Nucleus accumbens (tissue), 56 donors: ENCODE measurements at places on chromosomes 11 and 22.

DNA sequence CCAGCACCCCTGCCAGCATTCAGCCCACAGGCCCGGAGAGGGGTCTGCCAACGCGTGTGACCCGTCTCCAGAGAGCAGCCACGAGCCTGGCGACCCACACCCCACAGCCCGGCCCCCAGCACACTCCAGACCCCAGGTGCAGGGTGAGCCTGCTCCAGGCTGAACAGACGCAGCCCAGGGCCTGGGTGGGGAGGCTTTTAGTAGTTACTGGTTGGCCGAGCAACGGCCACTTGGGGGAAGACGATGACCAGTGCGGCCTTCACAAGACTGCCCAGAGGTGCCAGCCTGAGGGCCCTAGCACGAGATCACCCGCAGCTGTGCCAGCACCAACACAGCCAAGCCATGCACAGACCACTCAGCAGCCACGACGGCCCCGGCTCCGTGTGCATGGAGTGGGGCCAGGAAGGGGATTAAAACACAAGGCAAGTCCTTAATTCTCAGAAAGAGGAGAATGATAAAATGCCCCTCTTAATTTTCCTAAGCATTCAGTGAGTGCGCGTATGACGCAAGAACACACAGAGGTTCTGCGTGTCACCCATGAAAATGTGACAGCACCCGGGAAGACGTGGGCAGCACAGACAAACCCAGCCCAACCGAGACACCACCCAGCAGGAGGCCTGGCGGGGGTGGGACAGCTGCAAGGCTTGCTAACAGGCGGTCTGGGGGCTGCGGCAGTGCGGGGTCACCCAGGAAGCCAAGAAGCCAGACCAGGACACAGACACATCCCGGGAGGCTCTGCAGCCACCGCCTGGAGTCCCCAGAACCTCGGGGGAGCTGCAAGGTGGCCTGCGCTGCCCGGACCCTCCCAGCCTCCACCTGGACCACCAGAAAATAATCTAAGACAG is 47.6 kb downstream of the BRD1 start:
- DNase-seq = peak; percentile 61

DNA sequence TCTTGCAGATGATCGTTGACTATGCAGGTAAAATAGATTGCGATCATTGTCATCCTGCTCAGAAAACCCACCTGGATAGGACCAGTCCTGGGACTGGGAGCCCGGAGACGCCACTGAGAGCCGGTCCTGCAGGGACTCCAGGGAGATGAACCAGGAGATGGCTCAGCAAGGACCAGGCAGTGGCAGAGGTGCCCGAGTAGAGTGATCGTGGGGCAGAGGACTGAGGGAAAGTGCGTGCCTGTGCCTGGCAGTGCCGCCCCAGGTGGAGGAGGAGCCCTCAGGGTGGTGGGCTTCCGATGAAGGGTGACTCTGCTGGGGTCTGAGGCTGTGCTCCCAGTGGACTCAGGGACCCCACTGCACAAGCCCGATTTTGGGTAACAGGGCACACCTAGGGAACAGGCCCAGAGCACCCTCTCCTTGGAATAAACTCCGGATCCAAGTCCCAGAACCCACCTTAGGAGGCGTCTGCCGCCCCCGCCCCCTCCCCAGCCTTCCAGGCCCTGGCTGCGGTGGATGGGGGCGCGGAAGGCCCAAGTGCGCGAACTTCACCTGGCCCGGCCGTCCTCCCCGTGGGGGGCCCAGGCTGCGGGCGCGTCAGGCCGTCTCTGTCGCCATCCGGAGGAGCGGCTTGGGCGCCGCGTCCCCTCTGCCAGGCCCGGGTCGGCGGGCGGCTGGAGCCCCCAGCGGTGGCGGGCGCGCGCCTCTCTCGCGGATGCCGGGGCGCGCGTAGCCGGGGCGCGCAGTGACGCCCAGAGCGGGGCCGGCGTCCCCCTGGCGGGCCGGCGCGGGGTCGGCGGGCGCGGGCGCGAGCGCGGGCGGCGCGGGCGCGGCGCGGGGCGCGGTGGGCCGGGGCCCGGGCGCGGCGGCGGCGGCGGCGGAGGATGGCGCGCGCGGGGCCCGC is 1338.8 kb downstream of the BRD1 start:
- no peak for DNase-seq

- DNase-seq = no peak
Measured at GRCh38 chr11:74276581-74276980, 34.9 kb downstream of the P4HA3 start.

DNA sequence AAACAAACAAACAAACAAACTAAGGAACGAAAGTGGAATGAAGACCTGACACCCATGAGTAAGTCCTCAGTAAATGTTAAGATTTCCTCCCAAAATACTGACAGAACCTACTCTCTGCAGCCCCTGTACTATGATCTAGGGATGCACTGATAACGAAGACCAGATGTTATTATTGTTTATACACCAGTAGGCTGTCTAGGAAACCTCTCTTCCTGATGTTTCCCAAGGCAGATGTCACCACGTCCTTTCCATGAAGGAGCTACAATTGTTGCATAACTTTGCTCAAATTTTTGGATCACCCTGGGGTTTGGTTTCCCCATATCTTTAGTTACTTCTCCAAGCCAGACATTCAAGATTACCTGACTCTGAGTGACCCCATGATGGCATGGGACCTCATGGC is 340.7 kb downstream of the MIAT start:
- DNase-seq = no peak

DNA sequence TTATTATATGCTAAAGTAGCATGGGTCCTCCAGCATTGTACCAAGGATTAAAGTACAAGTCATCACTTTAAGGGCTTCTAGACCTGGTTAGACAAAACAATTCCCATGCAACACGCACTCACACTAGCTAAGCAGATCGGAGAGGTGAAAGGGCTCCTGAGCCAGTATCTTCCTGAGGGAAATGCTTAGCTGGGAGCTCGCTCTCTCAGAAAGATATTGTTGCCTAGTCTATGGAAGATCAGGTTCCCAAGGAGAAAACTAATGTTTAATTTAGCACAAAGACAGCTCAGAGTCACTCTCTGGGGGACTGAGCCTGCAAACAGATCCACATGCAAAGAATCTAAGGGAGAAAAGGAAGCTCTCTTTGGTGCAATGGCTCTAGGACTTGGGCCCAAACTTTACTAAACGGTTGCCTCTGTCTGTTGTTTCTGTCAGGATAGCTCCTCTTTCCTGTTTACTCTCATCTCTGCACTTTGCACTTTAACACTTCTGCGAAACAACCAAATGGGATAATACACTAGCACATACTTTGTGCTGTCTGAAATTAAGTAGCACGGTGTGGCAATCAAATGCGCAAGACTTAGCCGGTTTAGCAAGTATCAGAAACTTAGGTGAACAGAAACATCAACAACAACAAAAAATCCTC is 10.7 kb downstream of the MAML2 start:
- no peak for DNase-seq

DNA sequence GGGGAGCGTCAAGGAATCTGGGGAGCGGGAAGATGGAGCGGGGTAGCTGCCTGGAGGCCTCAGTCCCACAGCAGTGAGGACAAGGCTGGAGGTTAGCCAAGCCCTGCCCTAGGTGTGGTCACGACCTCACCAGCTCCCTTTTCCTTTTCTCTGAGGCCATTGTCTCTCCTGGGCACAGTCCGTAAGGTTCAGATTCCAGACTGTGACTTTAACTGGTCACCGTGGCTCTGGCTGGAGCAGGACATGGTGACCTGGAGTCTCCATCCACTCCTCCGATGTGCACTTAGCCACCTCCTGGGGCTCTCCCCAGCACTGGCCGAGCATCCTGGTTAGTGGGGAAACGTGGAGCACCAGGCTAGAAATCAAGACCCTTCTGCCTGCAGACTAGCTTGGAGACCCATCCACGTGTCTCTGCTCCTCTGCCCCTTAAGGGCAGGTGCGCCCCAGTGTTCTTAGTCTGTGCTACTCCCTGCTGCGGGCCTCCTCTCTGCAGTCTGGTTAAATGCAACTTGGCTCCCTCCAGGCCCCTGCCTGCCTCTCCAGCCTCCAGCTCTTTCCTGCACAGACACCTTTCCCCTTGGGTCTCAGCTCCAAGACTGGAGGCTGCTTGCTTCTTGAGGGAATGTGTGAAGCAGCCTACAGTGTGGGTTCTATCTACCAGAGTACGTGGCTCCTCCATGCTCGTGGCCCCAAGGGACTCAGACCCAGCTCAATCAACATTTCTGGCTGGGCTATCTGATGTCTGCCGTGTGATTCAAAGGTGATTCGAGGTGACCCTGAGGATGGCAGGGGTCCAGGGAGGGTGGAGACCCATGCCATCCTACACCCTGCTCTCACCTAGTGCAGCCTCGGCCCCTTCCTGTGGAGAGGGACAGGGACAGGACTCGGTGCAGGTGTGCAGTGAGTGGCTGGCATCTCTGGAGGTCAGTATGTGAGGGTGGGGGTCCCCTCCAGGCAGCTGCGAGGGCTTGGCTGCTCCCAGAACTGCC is 5.2 kb downstream of the SLC25A1 start:
- no peak for DNase-seq

DNA sequence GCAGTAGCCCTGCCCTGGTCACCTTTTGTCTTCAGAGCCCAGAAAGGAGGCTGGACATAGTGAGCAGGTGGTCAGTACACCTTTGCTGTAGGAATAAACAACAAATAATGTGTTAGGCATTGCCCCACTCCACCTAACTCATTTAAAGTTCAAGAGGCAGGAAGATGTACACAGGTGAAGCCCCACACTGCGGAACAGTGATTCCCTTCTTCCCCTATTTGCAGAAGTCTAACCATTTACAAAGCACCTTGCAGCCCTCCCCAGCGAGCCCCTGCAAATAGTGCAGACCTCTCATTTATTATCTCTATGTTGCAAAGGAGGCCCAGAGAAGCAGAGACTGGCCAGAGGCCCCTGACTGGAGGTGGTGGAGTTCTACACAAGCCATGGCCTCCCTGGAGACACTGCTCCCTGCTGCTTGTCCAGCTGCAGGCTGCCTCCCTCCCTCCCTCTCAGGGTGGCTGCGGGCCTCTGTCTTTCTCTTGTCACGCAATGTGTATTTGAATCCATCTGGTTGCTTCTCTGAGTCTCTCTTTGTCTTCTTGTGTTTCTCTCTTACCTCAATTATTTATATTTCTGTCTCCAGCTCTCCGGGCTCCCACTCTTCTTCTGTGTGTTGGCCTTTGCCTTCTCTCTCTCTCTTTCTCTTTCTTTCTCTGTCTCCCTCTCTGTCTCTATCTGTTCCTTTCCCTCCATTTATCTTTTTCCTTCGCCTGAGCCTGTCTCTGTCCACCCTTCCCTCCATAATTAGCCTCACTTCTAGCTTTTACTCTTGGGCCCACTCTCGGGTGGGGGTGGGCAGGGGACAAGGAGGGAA is 59.1 kb upstream of the PRDM11 start:
- DNase-seq = no peak

GRCh38 chr11:69497221-69497787 is 15.8 kb downstream of the LINC01488 start:
- DNase-seq = peak; percentile 16

DNA sequence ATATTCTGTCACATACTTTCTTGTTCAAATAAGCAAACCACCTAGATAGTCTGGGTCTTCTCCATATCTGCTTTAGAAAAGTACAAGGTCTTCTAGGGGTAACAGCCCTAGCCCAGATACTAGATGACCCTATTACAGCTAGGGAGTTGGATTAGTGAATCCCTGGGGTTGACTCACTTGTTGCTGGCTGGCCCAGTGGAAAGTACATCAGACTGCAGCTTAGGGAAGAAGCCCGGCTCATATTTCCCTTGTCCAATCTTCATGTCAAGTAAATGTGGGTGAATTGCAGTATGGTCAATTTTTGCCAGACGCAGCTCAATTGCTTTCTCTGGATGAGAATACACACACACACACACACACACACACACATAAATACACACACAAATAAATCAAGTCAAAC is 79.1 kb upstream of the SCUBE2 start:
- DNase-seq = no peak

DNA sequence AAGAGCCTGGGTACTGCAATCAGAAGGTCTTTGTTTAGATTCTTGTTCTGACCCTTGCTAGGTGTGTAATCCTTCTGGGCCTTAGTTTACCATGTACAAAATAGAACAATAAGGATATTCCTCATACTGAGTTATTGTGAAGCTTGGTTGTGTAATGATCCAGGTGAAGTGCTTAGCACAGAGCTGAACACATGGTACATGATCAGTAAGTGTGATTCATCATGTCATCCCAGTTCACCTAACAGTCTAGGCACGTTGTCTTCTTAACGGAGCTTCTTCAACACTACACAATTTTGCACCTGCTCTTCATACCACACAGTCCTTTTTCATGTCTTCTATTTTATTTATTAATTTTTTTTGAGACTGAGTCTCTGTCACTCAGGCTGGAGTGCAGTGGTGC is 234.3 kb upstream of the TENM4 start:
- no peak for DNase-seq

GRCh38 chr22:48585916-48586798 is 1241.5 kb downstream of the BRD1 start:
- no peak for DNase-seq

DNA sequence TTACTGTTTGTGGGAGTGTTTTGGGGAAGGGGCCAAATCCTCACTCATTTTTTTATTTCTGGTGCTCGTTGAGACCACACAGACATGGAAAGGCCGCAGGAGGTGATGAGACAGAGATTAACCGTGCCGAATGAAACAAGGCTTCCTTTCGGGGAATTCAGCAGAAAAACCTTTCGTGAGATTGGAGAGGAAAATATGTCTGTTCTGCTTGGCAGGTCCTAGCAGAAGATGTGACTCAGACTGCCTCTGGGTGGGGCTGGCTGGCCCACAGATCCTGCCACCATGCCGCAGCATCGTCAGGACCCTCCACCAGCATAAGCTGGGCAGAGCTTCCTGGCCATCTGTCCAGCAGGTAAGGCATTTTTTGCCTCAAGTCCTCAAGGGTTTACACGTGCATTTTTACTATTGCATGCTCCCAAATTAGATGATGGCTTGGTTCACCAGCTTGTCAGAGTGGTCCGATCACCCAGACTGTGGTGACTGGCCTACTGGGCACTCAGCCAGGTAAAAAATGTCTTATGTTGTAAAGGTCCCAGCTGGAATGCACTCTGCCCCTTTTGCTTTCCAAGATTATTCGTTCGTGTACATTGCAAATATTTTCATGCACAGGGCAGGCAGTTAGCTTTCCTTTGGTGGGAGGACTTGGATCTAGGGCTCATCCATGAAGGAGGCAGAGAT is 1.5 kb downstream of the DDB2 start:
- no peak for DNase-seq

GRCh38 chr22:21694795-21695429 is 29.1 kb downstream of the PPIL2 start:
- DNase-seq = no peak

GRCh38 chr22:30926706-30927105 is 41.9 kb downstream of the MORC2 start:
- DNase-seq = no peak

DNA sequence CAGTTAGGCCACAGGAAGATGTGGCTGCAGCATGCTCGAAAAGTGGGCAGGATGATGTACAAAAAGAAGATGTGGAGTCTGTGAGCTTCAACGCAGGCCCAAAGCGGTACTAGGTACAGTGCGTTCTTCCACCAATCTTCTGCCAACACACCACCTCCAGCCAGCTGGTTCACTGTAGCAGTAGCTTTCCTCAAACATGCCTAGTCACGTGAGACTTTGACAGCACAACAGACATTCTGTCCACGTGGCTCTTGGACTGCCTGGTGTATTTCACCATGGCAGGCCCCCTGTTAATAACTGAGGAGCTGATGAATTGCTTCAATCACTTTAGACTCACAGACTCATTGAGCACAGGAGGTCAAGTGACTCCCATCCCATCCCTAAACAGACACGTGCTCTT is 14.1 kb downstream of the SYN3 start:
- no peak for DNase-seq

GRCh38 chr22:41695211-41695610 is 4.1 kb upstream of the MEI1 start:
- DNase-seq = no peak

GRCh38 chr11:63906585-63906984 is 10.4 kb downstream of the RCOR2 start:
- no peak for DNase-seq
